ENCODE measurements at places on chromosomes 5 and 9. TPM values are rescaled to one million over a fixed set of nuclear protein-coding genes. Genes with fewer than 3 reads are reported as not detected.

Gene ADAMTSL1
- total RNA-seq = 0.78 TPM

Gene NOL6
- total RNA-seq = 34.2 TPM

Gene SMIM32
- not detected for total RNA-seq

Gene ZDHHC21
- total RNA-seq = 11.8 TPM

Gene MEGF10
- total RNA-seq = not detected

Gene GKAP1
- total RNA-seq = 0.66 TPM

Gene MAPKAP1
- 81.4 TPM for total RNA-seq

Gene PCDHB7
- 0.67 TPM for total RNA-seq

Gene LCN10
- total RNA-seq = not detected

Gene CREBRF
- total RNA-seq = 8.0 TPM

Gene GHR
- 3.6 TPM for total RNA-seq

Gene GRIA1
- under 0.01 TPM for total RNA-seq

Gene C9orf78
- 25.3 TPM for total RNA-seq

Gene GPX8
- 38.8 TPM for total RNA-seq

Gene BTNL3
- total RNA-seq = not detected

Gene SPAG8
- not detected for total RNA-seq

Gene CTNND2
- total RNA-seq = not detected

Gene TENT4A
- total RNA-seq = 18.3 TPM

Gene PRUNE2
- 1.5 TPM for total RNA-seq

Gene MSX2
- 2.0 TPM for total RNA-seq

Gene KLHL9
- total RNA-seq = 14.5 TPM

Gene HEMGN
- total RNA-seq = not detected

Gene CCDC192
- not detected for total RNA-seq
